ENCODE measurements at places on chromosomes 7 and 10. TPM values are rescaled to one million over a fixed set of nuclear protein-coding genes. Genes with fewer than 3 reads are reported as not detected.

DNA sequence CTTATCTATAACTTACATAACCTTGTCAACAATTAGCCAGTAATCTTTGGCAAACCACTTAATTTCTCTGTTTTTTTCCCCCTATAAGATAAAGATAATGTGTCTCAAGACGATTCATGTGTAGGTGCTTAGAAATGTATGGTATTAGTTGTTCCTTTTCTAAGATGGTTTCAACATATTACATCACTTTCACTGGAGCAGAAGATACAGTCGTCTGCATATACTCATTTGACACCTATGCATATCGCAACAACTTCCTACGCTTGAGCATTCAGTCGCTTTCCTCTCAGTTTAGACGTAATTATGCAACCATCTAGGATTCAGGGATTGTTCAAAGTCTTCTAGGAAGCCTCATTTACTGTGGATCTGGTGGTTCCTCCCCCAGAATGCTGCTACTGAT, 396.7 kb downstream of the PHTF2 start:
- DNase-seq = no peak

Gene OPN1SW
- polyA plus RNA-seq = 2.3 TPM

Gene GPR158
- polyA plus RNA-seq = 10.0 TPM

DNA sequence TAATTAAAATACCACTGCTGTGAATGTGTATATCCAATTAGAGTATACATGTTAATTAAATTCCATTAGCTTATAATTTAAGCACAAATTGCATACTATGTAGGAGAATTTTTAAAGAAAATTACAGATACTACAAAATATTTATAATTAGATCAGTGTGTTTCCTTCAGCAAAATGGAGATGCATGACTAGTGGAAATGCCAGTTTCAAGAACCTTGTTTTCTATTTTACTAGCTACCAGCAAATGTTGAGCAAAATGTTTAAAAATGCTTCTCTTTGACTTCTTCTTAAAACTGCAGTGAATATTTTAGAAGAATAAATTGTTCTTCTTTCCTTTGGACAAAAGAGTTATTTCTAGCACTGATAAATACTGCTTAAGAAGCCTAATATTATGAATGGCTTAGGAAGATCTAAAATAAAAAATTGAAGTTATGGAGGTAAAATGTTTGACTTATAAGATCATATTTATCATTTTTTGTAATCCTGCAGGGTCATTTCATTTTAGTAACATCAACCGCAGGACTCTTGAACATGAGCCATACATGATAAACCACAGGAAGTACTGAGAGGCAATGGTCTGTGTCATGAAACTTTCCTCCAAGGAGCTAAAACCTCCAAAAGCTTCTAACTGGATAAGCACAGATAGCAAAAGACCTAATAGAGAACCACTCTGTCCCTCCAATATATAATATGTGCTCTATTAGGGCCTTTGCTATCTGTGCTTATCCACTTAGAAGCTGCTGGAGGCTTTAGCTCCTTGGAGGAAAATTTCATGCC, 1066.0 kb upstream of the CELF2 start:
- no peak for DNase-seq

GRCh38 chr7:137879357-137880158, 32.8 kb upstream of the DGKI start:
- DNase-seq = no peak

GRCh38 chr7:100219271-100219737, 445 bp upstream of the PVRIG start:
- no peak for DNase-seq

DNA sequence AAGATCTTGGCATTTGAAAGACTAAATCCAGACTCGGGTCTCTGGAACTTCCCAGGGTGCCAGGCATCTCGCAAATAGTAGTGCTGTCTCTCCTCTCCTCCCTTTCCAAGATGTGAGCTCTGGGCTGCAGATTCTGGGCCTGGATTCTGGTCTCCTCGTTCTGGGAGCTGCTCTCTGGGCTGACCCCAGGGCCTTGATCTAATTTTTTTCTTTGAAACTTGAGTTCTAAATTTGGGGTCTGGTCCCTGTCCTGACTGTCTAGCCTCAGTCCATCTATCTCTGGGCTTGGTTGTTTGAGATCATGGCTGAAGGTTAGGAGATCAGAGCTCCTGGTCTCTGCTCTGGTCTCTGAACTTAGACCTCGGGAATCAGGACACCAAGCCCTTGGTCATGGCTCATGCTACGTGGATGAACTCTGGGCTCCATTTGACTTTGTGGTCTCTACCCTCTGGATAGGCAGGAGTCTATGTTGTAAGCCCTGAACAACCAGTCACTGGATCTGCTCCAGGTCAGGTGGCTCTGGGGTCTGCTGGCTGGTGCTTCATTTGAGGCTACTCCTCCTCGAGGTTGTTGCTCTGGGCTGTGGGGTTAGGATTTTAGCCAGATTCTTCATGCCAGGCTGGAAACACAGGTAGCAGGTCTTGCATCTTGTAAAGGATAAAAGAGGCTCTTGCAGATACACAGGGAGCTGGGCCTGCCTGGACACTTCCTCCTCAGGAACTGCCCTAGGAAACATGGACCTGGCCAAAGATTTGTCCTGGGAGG, 8.0 kb upstream of the MBL2 start:
- no peak for DNase-seq
